ENCODE measurements at places on chromosomes 1 and 21.
A peak's percentile ranks its signal among the peaks of the same experiment; 100 is the strongest.

GRCh38 chr1:44786138-44786840 lies 1.7 kb downstream of the BEST4 start:
- DNase-seq, result peak; percentile 70

DNA sequence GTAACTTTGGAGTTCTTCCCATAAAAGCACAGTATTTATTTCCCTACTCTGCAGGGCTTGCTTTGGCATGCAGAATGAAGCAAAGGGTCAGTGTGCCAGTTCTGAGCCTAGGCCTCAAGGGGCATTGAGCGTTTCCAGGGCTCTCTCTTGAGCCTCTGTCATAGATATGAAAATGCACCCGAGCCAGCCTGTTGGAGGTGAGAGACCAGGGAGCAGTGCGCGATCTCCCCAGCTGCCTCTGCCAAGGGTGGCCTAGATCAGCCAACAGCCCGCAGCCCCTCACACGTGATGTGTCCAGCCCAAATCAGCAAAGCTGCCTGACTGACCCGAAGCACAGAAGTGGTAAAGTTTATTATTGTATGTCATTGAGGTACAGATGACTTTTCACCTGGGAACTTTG lies 63.7 kb downstream of the TENT5C start:
- DNase-seq, result no peak

- no peak for DNase-seq
These were observed 21.2 kb upstream of the TMEM61 start for GRCh38 chr1:54959241-54959640.

DNA sequence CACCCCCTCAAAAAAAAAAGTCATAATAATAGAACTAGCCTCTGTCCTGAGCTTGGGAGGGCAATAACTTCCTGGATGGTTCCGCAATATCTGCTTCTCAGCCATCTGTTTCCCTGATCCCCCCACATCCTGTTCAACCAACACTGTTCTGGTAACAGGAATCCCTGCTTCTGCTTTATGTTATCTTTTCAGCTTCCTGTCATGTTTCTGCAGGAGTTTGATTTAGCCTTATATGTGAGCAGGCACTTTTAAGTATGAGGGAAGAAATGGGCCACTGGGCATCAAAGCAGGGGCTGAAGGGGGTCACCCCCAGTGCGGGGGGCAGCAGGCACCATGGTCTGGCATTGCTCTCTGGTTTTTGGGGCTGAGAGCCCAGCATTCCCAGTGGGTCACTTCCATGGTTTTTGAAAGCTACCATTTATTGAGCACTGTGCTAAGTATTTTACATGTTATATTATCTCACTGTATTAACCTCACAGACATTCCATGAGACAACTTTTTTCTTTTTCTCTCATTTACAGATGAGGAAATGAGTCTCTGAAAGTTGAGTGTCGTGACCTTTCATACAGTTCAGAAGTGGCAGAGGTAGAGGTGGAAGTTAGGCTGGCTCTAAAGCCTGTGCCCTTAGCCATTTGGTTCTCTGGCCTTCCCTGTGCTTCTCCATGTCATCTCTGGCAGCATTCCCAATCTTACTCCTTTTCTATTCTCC lies 61.9 kb downstream of the DNTTIP2 start:
- DNase-seq, result no peak

- DNase-seq, result peak; percentile 53
These were observed 72.1 kb downstream of the SKI start for GRCh38 chr1:2300004-2300771.

- DNase-seq, result no peak
These were observed 176.4 kb downstream of the ETS2 start for GRCh38 chr21:38982096-38982495.

- no peak for DNase-seq
These were observed 1.3 kb downstream of the GPA33 start for GRCh38 chr1:167088746-167089417.

DNA sequence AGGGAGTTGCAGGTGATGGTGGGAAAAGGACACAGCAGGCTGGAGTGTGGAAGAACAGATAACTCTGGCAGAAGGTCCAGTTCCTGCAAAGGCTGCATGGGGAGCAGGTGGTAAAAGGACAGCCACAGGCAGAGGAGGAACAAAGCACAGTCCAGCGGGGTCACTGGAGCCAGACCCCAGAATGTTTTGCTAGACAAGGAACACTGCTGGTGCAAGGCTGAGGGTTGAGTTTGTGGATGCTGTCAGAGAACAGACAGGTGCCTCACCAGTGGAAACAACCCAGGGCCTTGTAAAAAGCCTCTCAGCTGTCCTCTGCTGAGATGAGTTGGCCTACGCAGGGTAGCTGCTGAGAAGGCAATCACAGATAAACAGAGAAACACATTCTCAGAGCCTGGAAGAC lies 101.7 kb downstream of the SSBP3 start:
- no peak for DNase-seq

DNA sequence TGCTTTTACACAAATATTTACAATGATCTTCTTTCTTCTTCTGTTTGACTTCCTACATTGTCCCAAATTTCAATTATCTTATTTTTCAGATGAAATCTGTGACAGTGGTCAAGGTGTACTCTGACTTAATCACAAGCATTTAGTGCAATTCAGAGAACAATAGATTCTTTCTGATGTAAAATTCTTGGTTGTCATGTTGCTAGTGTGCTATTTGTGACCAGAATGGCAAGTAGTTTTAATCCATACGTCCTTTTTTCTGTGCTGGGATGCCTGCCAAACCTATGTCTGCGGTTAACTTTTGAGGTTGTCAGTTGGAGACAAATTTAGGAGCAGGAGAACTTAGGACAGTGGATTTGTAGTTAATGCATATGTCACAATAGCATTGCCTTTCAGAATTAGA lies 31.0 kb downstream of the NCAM2 start:
- DNase-seq, result no peak

DNA sequence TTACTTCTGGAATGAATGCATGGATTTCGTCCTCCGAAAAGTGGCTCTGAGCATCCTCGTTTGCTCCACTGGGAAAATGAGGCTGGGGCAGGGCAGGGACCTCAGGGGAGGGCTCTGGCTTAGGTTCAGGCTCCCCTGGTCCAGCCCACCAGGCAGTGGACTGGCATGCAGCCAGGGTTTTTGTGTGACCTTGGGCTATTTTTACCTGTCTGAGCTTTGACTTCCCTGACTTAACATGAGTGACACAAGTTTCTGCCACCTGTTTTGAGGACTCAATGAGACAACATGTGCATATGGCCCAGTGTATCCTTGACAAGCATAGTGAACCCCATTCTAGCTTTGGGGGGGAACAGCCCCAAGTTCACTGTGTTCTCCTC lies 32.6 kb upstream of the EDN2 start:
- DNase-seq, result no peak

GRCh38 chr21:16815243-16815642 lies 697.6 kb upstream of the CXADR start:
- DNase-seq, result no peak

GRCh38 chr1:116111524-116112021 lies 374 bp downstream of the MAB21L3 start:
- no peak for DNase-seq

GRCh38 chr1:191875994-191876393 lies 282.3 kb upstream of the RGS18 start:
- DNase-seq, result no peak

DNA sequence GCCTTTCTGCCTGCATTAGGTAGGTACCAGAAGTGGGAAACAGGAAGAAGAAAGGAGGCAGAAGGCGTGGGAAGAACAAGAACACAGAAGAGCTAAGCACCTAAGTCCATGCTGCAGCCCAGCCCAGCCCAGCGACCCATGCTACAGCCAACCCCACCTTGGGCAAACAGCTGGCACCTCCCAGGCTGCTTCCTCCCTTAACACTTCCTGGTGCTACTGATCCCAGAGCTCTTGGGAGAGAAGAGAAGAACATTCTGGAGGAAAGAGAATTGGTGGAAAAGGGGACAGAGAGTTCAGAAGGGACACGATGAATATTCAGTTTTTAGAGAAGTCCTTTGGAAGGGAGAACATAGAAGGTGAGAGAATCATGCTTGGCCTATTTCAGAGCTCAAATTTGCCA lies 28.5 kb downstream of the PLEKHA6 start:
- no peak for DNase-seq

DNA sequence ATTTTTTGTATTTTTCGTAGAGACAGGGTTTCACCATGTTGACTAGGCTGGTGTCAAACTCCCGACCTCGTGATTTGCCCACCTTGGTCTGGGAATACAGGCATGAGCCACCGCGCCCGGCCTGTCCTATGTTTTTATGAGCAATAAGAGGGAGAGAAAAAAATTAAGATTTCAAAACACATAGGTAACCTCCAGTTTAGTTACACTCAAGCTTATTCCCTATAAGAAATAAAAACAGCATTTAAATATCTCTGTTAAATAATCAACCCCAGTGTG lies 7.1 kb downstream of the RSBN1 start:
- no peak for DNase-seq

DNA sequence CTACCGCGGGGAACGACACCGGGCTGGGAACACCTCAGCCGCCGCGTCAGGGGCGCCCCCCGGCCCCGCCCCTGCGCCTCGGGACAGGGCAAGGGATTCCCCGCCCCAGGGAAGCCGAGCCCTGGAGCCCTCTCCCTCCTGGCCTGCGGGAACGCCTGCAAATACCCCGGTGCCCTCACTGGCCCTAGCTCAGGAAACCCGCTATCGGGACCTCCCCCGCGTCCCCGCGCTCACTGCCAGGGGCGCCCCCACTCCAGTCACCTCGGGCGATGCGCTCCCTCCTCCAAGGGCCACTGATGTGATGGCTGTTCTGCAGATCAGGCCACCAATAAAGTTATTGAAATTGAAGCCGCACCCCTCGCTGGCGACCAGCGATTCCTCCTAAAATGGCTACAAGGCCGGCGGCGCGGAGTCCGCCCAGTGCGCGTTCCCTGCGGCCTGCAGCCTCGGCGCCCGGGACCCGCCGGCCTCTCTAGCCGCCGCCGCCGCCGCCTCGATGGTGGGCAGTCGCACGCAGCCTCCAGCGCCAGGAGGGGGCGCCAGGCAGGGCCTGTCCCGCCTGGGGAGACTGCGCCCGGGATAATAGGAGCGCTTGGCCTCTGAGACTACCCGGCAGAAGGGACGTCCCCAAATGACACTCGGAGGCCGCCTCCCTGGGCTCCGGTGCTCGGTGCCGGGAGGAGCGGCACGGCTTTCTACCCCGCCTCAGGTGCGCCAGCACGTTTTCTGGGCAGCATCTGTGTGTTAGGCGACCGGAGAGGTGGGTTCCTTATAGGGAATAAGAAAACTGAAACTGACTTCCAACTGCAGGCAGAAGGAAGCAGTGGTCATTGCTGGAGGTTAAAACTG lies at the start of gene PRKAB2:
TSS of gene PRKAB2 (minus strand) at position 303 of the 849 bp plus-strand sequence. CDS start 326 bp downstream, outside the sequence.
- peak; percentile 89 for DNase-seq

DNA sequence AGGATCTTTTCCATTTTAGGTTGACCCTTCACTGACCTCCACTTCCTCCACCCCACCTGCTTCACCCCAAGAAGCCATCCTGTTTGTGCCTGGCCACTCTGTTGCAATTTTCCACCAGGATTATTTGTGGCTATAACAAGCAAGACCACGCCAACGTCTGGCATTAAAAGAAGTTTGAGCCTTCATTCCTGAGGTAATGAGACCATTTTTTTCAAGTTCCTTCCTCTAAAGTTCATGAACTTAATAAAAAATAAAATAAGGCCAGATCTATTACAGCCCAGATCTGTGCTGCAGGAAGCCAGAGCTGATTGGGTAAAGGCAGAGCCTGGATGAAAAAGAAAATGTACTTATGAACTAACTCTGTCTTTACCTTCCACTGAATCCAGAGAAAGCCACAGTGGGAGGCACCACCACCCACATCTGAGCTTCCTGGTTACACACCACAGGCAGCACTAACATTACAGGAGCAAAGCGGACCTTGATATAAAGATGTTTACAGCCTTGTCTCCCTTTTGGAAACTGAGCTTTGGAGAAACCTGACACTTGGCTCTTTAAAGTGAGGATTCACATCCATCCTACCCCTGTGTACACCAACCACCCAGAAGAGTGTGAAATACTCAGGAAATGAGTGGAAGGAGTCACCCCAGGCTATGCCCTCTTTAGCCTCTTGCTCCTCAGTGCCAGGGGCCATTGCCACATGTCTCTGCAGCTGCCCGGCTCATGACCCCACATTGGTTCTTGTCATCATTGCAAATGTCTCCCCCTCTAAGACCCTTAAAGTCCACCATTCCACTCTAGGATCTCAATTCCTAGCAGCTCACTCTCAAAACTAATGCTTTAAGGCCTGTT lies 293.6 kb downstream of the PLPP3 start:
- no peak for DNase-seq

- no peak for DNase-seq
These were observed 216.6 kb downstream of the PLA2G4A start for GRCh38 chr1:187045371-187045770.

DNA sequence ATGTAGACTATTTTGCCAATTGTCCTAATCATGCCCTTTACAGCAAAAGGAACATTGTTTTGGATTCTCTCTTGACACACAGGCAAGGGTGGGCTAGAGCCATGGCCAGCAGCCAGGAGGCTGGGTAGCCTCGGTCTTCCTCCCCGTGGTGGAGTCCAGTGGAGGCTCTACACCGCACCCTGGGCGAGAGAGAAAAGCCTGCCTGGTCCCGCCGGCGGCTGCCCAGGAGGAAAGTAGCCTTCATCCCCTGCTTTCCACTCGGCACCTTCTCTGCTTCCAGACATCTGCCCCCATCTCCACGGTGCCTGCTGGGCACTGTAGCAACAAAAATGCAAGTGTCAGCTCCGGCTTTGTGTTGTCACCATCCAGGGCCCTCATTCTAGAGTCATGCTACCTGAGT lies 21.6 kb downstream of the PROK1 start:
- DNase-seq, result no peak

DNA sequence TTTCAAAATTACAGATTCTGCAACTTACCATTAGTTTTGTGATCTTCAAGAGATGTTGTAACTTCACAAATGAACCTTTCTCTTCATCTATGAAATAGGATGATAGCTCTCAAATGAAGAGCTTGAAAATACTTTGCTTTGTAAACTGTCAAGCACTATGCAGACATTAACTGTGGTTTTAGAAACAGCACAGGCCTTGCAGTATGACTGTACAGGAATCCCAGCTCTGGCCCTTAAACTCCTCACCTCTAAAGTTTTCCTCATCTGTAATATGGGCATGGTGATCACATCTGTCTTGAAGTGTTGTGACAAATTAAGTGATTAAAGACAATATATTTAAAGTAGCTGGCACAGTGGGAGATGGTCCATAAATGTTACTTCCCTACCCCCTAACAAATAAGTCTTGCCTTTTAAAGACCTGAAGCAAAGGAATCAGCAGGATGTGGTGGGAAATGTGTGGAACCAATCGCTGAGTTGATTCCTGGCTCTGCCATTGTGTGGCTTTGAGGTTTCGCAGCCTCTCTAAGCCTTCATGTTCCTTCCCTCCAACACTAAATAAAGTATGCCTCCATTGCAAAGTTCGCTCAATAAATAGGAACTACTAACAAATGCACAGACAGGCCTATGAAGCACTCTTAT lies 5.5 kb upstream of the PTP4A2 start:
- no peak for DNase-seq

GRCh38 chr1:77803371-77803770 lies 23.9 kb downstream of the MIGA1 start:
- DNase-seq, result no peak

- peak; percentile 62 for DNase-seq
These were observed 13.9 kb upstream of the CAMK1G start for GRCh38 chr1:209569455-209570207.

DNA sequence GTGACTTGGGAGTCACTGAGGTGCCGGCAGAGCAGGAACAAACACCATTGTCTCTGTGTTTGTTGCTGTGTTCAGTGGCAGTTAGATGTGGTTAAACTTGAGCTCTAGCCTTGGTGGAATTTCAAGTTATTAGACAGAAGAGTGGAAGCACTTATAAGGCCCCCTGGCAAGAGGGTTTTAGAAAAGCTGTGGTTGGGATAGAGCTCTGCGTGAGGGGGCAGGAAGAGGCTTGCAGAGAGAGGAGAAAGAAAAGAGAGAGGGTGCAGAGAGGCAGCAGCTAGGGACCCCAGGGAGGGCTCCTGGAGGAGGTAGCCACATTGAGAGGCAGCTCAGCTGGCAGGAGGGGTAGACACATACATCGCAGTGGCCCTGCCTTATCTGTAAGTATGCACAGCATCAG lies 128.2 kb downstream of the GALNT2 start:
- DNase-seq, result no peak
